Fibroblast of pulmonary artery (primary cell): ENCODE measurements at places on chromosomes 5 and 9.
A peak's percentile ranks its signal among the peaks of the same experiment; 100 is the strongest.

- DNase-seq: no peak
Observed at GRCh38 chr5:137741718-137742117, 5.8 kb upstream of the KLHL3 start.

DNA sequence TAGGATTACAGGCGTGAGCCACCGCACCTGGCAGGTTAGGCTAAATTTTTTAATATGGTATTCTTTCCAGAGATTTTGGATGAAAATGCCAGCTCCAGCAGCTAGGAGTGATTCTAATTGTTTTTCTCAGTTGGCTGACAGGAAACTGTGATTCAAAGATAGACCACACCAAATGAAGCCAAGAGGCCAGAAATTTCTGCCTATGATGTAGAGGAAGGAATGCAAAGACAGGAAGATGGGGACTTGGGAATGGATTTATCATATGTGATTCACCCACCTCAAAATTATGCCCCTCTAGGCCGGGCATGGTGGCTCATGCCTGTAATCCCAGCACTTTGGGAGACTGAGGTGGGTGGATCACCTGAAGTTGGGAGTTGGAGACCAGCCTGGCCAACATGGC, 53.3 kb downstream of the UGCG start:
- DNase-seq: peak; percentile 54

DNA sequence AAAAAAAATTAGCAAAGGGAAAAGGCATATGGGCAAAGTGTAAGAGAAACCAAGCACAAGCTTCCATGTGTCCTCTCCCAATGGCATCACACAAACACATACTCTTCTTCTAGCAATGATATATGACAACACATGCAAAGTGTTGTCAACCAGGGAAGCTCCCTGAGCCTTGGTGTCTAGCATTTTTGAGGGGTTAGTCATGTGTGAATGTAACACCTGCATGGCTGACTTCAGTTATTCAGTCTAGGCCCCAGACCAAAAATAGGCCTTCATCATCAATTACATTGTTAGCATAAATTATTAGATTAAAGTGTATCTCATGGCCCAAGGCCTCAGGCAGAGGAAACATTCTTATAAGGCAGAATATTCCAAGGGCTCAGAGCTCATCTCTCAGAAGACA, 450.0 kb downstream of the TLE1 start:
- no peak for DNase-seq

GRCh38 chr5:13771011-13771571, 173.4 kb downstream of the DNAH5 start:
- no peak for DNase-seq

GRCh38 chr5:19605846-19606407, 382.1 kb downstream of the CDH18 start:
- DNase-seq: no peak

DNA sequence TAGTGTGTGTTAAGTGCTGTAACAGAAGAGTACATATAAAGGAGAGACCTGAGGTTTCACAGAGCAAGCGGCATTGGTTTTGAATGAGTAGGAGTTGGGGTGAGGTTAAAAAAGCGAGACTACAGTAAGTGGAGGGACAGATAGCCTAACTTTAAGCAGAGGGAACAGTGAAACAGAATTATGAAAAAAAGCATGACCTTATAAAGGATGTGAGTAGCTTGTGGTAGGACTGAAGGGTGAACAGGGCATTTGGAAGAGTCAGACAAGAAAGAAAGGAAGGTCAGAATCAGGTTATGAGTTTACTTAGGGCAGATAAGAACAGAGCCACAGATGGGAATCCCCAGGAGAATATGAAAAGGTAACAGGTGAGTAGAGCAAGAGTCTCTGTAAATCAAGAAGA, 22.5 kb downstream of the MSANTD3 start:
- DNase-seq: no peak

- DNase-seq: no peak
Observed at GRCh38 chr5:144406442-144406841, 235.8 kb downstream of the KCTD16 start.
